ENCODE measurements at places on chromosomes 2 and 18. TPM values are rescaled to one million over a fixed set of nuclear protein-coding genes. Genes with fewer than 3 reads are reported as not detected.

DNA sequence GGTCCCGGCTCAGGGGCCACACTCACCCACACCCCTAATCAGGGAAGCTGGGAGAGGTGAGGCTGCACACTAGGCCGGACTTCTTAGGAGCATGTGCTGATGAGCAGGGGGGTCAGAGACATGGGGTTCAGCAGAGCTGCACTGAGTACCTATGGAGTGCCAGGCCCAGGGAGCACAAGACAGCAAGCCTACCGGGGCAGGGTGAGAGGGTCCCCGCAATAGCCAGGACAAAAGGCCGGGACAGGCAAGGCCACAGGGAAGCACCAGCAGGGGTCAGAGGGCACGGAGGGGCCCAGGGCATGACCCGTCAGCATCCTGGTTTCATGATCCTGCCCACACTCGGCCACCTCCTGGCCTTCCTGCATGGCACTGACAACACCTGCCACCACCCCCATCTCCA is 73.5 kb downstream of the TNS1 start:
- peaks cover 20% of the 10 kb centered on the region for H3K36me3 ChIP-seq
- DNase-seq, result peak; percentile 71
- H3K27ac ChIP-seq, result peak overlapping the region; percentile 99
- H3K27me3 ChIP-seq, result no peaks in the 10 kb centered on the region
- peaks cover 86% of the 10 kb centered on the region for H3K4me1 ChIP-seq

- no peaks in the 10 kb centered on the region for H3K36me3 ChIP-seq
- H3K27ac ChIP-seq, result no peak overlapping the region
- no peak for DNase-seq
- H3K4me3 ChIP-seq, result no peak overlapping the region
- H3K27me3 ChIP-seq, result no peaks in the 10 kb centered on the region
- no peaks in the 10 kb centered on the region for H3K4me1 ChIP-seq
These were observed 164.4 kb downstream of the PDE11A start for GRCh38 chr2:177908182-177908581.

DNA sequence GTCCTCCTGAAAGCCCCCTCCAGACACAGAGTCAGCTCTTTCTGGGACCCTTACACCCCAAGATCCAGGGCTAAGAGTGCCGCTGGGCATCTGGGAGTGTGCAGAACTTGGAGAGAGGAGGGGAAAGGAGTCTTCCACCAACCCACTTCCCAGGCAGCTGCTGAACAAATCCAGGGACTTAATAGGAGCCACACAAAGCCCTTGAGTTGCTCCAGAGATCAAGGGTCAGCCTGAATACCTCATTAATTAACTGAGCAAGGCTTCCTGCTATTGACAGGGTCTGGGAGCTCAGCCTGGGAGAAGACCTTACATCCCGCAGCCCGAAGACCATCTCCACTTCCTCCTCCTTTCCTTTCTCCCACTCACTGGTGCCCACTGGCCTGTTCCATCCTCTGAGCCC is 108.3 kb downstream of the CELF4 start:
- H3K4me3 ChIP-seq, result no peak overlapping the region
- H3K4me1 ChIP-seq, result peaks cover 14% of the 10 kb centered on the region
- no peaks in the 10 kb centered on the region for H3K27me3 ChIP-seq
- no peaks in the 10 kb centered on the region for H3K36me3 ChIP-seq

DNA sequence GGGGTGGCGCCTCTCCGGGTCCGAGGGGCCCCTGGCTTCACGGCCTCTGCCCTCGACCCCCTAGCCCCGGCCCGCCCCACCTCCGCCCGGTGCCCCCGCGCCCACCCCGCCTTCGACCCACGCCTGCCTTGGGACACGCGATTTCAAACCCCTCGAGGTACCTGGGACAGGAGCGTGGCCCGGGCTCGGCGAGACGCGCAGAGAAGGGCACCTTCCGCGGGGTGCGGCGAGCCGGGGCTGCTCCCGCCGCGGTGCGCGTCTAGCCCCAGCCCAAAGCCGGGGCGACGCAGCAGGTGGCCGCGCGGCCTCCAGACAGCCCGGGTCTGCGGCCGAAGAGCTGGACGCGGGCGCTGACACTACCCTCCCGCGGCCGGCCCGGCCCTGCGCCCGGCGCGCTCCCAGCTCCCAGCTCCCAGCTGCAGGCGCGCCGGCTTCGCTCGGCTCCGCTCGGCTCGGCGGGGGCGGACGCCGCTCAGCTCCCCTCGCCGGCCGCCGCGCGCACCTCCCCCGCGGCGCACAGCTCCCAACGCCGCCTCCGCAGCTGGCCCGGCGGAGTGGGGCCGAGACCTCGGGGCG is at the start of gene CRACDL:
TSS of gene CRACDL (minus strand) at position 449 of the 576 bp plus-strand sequence. CDS start 89,425 bp downstream, outside the sequence.
- H3K4me3 ChIP-seq, result peak within 1 kb of the TSS; percentile 35
- DNase-seq, result no peak
- H3K4me1 ChIP-seq, result peaks cover 23% of the 10 kb centered on the region
- H3K27ac ChIP-seq, result no peak within 1 kb of the TSS
- peaks cover 14% of the 10 kb centered on the region for H3K27me3 ChIP-seq
- H3K36me3 ChIP-seq, result no peaks in the 10 kb centered on the region

DNA sequence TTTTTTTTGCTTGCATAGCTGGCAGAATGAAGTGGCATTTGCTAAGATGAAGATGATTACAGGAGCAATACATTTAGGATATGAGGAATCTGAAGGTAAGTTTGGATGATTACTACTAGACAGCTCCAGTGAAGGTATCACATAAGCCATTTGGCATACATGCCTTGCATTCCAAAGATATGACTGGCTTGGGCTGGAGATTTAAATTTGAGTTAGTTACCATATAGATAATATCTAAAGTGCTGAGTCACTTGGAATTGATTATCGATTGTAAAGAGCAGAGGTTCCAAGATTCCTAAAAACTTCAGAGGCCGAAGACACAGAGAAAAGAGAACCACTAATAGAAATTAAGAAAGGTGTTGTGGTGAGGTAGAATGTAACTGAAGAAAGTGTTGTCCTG is 1026.4 kb downstream of the DSC3 start:
- H3K4me1 ChIP-seq, result no peaks in the 10 kb centered on the region
- DNase-seq, result no peak
- no peaks in the 10 kb centered on the region for H3K36me3 ChIP-seq
- no peak overlapping the region for H3K4me3 ChIP-seq

DNA sequence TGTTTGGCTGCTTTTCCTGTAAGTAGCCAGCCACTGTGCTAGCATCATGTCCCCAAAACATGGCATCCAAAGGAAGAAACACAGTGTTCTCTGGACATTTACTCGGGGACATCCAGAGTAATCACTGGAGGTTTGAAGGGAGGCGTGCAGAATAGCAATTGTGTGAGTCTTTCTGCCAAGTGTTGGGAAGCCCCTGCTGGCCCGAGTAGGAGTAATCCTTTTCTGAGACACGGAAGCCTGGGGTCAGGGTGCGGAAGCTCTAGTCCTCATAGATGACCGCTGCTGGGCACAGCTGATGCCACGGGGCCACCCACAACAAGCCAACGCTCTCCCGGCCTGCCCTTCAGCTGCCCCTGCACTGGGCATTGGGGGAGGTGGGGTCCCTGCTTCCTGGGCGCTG is 24.8 kb upstream of the HDAC4 start:
- no peaks in the 10 kb centered on the region for H3K4me1 ChIP-seq
- no peak overlapping the region for H3K4me3 ChIP-seq
- DNase-seq, result no peak
- no peak overlapping the region for H3K27ac ChIP-seq
- H3K36me3 ChIP-seq, result no peaks in the 10 kb centered on the region

Gene ACVR1
- 37.4 TPM for total RNA-seq

DNA sequence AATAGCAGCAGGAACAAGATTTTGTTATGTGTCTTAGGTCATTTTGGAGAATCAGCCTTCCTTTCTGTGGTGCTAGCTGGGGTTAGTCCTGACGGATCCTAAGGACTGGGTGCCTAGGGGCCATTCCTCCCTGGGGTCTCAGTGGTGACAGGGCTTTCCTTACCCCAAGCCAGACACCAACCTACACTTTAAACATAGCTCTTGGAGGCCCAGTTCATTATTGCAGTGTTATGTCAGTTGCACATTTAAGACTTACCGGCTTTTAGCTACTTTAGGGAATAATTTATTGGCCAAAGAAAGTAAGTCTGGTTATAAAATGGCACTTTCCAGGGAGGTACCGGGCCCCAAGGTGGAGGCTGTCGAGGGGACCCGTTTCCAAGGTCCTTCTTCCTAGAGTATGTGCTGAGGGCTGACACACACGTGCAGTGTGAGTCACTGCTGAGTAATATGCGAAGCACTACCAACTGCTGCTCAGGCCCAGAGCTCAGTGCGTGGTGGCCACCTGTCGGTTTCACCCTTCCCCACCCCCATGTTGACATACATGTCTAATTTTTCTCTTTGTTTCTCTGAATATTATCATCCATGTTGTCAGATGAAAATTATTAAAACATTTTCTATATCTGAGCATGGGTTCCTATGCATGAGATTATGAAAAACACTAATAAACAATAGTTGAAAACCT is 37.0 kb upstream of the GRHL1 start:
- no peaks in the 10 kb centered on the region for H3K4me1 ChIP-seq
- no peak for DNase-seq
- no peak overlapping the region for H3K4me3 ChIP-seq
- H3K27me3 ChIP-seq, result no peaks in the 10 kb centered on the region

DNA sequence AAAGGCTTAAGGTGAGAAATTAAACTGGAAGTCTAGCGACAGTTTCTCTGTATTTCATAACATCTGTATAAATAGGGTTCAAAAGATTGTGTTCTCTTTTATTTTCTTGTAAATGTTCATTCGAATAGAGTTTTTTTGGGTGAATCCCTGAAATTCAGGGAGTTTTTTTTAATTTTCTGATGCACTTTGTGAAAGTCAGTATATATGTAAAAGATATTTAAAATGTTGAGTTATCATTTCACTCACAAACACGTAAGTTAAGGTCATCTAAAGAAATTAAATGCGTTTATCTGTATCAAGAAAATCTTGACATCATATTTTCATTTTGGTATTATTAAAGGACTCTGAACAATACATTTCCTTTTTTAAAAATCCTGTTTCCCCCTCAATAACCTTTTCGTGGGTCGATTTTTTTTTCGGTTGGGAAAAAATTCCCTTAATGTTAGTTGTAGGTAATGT is 3.4 kb downstream of the SP9 start:
- H3K4me3 ChIP-seq, result no peak overlapping the region
- no peaks in the 10 kb centered on the region for H3K36me3 ChIP-seq
- H3K4me1 ChIP-seq, result peaks cover 72% of the 10 kb centered on the region
- no peak overlapping the region for H3K27ac ChIP-seq
- no peak for DNase-seq

- no peak overlapping the region for H3K4me3 ChIP-seq
- no peak overlapping the region for H3K27ac ChIP-seq
- H3K27me3 ChIP-seq, result no peaks in the 10 kb centered on the region
- no peaks in the 10 kb centered on the region for H3K36me3 ChIP-seq
- H3K4me1 ChIP-seq, result no peaks in the 10 kb centered on the region
These were observed 170.9 kb downstream of the INHBB start for GRCh38 chr2:120516679-120517314.

Gene CLEC4F
- total RNA-seq, result 0.15 TPM

Gene DUSP19
- 2.5 TPM for total RNA-seq

DNA sequence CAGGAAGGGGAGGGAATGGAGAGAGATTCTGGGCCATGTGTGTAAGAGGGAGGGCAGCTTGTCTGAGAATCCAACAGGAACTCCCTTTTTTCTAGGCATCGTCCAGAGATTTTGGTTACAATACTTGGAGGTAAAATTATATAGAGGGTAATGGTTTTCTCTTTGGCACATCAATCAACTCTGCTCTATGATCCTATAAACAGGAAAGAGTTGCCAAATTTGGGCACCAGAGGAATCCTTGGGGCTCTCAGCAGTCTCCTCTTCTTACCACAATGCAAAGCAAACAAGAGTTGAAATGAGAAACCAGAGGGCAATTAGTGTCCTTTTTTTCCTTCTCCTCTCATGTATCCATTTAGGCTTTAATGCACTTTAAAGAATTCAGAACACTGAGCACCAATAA is 243.4 kb downstream of the SLC8A1 start:
- no peak for DNase-seq
- H3K27ac ChIP-seq, result no peak overlapping the region
- H3K36me3 ChIP-seq, result no peaks in the 10 kb centered on the region
- H3K27me3 ChIP-seq, result no peaks in the 10 kb centered on the region

DNA sequence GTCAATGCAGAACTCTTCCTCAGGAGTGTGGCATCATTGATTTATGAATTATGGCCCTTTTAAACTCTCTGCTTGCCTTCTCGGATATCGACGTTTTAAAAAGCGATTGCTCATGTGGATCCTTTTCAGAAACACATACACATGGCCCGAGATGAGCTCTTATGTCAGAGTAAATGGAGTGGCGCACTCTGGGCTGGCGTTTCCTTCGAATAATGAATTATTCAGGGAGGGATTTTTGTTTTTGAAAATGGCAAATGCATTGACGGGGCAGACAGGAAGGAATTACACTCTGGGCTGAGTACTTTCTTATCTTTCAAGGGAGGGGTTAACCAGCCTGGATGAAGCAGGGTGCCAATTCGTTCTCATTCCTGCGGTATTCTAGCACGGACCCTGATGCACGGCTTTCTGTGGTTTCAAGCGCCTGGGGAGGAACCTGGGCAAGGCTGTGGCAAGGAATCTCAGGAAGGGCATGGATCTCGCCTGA is 142.7 kb downstream of the PRKCE start:
- H3K4me1 ChIP-seq, result peaks cover 15% of the 10 kb centered on the region
- H3K4me3 ChIP-seq, result no peak overlapping the region
- H3K27ac ChIP-seq, result peak overlapping the region; percentile 33
- DNase-seq, result no peak

GRCh38 chr2:224922142-224922727 is 120.0 kb downstream of the DOCK10 start:
- no peak overlapping the region for H3K4me3 ChIP-seq
- no peak for DNase-seq
- no peaks in the 10 kb centered on the region for H3K36me3 ChIP-seq
- peaks cover 39% of the 10 kb centered on the region for H3K4me1 ChIP-seq

DNA sequence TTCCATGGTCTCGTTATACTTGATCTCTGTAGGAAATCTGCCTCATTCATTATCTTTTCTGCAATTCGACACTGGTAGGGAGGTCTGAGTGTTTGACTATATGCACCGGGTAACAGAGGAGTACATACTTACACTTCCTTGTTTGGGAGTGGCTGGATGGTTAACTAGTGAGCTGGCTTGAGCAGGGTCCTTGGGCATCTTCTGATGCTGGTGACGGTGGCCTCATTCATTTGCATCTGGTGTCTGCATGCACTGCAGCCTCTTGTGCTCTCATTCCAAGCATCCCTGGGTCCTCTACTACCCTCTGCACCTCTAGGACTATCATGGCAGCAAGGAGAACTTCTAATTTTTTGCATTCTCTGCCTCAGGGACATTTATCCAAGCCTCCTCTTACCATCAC is 100.0 kb upstream of the TCF4 start:
- H3K4me1 ChIP-seq, result no peaks in the 10 kb centered on the region
- DNase-seq, result no peak
- no peaks in the 10 kb centered on the region for H3K36me3 ChIP-seq
- no peak overlapping the region for H3K4me3 ChIP-seq

Gene GPR45
- total RNA-seq, result not detected

GRCh38 chr2:25337276-25337675 is 4.4 kb downstream of the DNMT3A start:
- no peak for DNase-seq
- H3K27ac ChIP-seq, result no peak overlapping the region
- no peaks in the 10 kb centered on the region for H3K27me3 ChIP-seq
- no peak overlapping the region for H3K4me3 ChIP-seq

DNA sequence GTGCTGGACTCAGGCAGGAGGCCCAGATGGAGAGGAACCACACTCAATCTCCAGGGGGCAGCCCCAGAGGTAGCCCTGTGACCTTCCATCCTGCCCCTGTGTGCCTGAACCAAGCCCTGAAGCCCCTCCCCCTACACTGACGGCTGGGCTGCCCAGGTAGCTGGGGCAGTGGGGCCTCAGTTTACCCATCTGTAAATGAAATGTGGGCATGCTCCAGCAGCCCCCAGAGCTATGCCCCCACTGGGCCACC is 15.8 kb downstream of the CROCC2 start:
- H3K27ac ChIP-seq, result peak overlapping the region; percentile 66
- peaks cover under 1% of the 10 kb centered on the region for H3K4me1 ChIP-seq
- DNase-seq, result no peak

GRCh38 chr2:235647877-235648276 is 154.0 kb downstream of the AGAP1 start:
- no peaks in the 10 kb centered on the region for H3K27me3 ChIP-seq
- peaks cover 5% of the 10 kb centered on the region for H3K4me1 ChIP-seq
- no peaks in the 10 kb centered on the region for H3K36me3 ChIP-seq
- no peak overlapping the region for H3K27ac ChIP-seq

Data from upper lobe of left lung (tissue), 6 donors.